ENCODE measurements at places on chromosomes 5 and 9.

DNA sequence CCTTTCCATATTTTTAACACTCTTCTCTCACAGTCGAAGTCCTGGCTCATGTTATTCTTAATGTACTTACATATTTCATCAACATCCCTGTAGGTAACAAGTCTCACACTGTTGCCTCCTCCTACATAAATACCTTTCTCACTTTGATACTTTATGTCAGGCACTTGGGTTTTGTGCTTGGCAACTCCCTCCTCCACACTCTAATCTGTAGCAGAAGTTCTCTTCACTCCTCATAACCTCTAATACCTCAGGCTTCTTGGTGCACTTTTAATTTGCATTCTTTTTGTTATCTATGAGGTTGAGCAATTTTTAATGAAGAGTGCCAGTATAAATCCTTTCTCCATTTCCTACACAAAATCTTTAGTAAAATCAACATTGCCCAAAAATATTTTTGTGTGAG lies 24.1 kb upstream of the ARRDC3 start:
- DNase-seq: no peak

DNA sequence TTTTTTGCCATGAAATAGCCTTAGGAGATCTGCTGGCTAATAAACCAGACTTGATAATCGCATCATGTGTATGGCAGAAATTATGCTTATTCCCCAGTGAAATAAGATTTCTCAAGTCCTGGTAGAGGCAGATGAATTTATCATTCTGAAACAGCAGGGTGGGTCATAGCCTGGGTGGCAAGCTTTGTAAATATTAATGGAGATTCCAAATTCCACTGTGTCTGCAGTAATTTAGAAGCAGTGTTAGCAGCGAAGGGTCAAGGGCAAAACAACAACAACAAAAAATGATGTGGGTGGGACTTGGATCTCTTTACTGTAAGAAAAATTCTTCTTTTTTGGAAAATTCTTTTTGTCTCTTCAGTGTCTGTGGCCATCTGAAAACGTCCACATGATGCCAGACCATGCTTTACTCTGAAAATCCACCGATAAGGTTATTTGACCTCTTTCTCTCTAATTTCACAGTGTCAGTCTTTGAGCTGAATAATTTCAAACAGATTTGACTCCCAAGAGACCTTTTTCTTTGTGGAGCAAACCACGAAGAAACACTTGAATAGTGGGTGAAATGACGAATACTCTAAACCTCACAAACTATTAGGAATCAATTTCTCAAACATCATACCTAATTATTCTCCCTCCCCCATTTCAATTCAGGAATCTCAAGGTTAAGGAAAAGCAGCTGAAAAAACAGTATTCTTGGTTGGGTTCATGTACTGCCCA lies 106.0 kb upstream of the RPS23 start:
- DNase-seq: no peak

DNA sequence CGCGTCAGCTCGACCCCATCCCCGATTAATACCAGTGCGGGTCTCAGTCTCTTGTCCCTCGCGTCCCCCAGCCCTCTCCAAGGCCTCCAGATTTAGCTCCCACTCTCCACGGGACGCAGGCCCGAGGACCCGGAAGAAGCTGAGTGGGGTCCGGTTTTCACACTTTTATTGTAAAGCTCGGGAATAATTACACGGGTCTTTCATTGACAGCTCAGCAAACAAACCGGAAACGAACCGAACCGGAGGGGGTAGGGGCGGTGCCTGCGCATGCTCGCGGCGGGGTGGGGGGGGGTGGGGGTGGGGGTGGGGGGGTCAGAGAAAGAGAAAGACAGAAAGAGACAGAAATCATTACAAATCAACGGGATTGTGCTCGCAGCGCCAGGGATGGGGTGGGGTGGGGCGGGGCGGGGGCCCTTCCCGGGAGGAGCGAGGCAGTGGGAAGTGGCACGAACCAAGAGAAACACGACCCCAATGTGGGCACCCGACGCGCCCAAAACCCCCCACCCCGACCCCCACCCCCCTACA lies 27.9 kb downstream of the PCDH1 start:
- DNase-seq: peak; percentile 43

DNA sequence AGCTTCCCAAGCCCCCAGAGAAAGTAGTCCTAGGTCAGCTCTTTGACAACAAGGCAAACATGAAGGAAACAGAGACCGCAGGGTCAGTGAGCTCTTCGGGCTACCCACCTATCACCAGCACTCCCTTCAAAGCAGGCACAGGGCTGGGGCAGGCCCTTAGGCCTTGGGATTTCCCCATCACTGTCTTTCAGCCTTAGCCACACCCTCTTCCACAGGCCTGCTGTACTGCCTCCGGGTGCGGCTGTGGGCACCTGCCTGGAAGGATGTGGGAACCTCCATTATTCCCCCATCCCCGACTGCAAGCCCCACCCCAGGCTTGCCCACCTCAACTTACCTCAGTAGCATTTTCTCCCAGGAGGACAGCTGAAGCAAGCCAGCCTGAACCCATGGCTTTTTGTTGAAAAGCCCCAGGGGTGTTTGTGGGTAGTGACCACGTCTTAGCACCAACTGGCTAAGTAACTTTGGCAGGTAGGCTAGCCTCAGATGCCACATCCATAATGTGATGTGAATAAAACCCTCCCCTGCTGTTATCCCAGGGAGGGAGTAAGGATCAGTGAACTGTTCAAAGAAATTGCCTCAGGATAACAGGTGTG lies 100.2 kb downstream of the PIK3R1 start:
- DNase-seq: peak; percentile 25

DNA sequence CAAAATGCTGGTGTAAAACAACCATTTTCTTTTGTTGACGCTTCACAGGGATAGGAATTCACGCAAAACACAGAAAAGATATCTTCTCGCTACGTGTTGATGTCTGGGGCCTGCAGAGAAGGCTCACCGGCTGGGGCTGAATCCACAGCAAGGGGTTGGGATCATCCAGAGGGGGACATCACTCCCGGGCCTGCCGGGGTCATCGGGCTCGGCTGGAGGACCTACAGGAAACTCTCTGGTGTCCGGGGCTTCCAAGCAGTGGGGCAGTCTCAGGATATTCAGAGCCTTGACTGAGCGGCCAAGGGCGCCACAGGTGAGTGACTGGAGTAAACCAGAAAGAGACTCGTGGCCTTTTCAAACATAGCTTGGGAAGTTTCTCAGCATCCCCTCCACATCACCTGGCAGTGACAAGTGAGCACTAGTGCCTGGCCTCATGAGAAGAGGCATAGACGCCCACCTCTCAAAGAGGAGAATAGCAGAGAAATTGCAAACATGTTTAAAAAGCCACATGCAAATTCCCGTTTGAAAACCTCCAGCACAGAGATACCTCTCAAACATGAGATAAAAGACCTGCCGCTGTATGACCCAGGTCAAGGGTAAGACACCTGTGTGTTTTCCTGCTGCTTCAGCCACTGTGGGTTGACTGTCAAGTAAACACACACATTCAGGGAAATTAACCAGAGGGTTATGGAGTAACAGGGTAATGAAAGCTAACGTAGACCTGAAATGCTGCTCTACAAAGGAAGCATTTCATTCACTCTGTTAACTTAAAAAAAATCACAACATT lies 50.8 kb upstream of the SIMC1 start:
- no peak for DNase-seq

GRCh38 chr5:142808878-142809598 lies 38.9 kb downstream of the ARHGAP26 start:
- no peak for DNase-seq

DNA sequence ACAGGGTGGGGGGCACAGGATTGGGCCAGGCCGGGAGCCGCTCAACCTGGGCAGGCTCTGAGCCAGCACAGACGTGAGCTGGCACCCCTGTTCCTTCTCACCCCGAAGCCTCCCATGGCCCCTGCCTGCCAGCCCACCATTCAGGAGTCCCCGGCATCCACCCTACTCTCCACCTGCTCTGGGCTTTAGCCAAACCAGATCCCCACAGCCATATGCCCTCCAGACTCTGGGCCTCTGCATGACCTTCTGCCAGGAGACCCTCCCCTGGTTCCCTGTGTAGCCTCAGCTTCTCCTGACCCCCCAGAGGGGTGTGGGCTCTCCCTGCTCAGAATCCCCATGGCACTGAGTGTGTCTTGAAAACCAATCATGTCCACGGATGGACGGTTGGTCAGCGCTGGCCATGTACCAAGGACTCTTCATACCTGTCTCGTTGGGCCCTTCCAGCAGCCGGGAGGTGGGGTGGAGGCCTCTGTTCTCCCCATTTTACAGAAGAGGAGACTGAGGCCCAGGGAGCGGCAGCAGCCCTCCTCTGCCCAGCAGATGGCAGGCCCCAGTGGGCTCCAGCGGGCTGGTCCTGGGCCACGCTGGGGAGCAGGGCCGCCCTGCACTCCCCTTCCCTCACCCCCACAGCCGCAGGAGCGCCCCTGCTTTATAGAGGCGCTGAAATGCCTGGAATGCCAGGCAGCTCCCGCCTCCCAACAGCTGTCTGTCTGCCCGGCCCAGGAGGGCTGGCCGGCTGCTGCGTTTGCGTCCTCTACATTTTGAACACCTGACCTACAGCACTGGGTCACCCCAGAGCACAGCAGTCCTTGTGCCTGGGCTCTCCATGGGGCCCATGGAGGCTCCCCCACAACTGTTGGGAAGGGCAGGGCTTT lies 3.5 kb upstream of the MYMK start:
- no peak for DNase-seq

DNA sequence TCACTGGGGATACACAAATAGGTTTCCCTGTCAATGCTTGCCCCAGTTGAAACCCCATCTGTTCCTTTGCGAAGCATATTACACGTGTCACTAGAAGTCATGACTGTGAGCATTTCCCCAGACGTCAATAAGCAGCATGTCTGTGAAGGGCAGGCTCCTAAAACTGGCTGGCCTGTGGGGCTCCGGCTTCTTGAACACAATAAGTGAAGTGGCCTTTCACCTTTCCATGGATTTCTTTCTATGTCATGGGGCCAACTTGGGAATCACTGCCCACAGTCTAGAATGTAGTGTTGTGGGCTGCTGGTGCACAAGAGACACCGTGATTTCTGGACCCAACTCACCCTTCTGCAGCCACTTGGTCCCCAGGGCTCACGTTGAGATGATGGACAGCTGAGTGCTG lies 60.4 kb upstream of the CTSL start:
- no peak for DNase-seq

DNA sequence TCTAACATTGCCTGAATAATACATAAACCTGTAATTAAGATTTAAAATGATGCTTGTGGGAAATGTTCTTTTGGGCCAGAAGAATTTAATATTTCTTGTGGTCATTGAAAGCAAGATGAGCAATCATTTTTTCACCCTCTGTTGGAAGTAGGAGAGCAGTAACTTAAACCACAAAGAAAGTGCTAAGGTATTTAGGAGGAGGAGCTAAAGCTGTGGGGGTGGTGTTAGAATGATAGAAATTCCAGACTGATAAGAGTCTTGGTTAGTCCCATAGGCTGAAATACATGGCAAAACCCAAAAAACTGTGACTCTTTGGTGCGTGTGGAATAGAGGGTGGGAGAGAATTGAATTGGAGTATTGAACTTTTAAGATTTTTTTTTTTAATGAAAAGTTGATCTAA lies 247.0 kb downstream of the YTHDC2 start:
- no peak for DNase-seq

DNA sequence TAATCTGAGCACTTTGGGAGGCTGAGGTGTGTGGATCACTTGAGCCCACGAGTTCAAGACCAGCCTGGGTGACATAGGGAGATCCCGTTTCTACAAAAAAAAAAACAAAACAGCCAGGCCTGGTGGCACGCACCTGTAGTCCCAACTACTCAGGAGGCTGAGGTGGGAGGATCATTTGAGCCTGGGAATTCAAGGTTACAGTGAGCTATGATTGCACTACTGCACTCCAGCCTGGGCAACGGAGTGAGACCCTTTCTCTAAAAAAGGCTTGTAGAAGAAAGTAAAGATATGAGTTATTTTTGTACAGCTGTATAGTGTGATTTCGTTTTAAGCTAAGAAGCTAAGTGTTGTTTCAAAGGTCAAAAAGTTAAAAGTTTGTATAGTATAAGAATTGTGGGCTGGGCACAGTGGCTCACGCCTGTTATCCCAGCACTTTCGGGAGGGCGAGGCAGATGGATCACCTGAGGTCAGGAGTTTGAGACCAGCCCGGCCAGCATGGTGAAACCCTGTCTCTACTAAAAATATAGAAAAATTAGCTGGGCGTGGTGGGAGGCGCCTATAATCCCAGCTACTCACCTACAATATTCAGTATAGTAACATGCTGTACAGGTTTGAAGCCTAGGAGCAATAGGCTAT lies 18.8 kb downstream of the UBE2R2 start:
- no peak for DNase-seq
